ENCODE measurements at places on chromosomes 6 and 20.

DNA sequence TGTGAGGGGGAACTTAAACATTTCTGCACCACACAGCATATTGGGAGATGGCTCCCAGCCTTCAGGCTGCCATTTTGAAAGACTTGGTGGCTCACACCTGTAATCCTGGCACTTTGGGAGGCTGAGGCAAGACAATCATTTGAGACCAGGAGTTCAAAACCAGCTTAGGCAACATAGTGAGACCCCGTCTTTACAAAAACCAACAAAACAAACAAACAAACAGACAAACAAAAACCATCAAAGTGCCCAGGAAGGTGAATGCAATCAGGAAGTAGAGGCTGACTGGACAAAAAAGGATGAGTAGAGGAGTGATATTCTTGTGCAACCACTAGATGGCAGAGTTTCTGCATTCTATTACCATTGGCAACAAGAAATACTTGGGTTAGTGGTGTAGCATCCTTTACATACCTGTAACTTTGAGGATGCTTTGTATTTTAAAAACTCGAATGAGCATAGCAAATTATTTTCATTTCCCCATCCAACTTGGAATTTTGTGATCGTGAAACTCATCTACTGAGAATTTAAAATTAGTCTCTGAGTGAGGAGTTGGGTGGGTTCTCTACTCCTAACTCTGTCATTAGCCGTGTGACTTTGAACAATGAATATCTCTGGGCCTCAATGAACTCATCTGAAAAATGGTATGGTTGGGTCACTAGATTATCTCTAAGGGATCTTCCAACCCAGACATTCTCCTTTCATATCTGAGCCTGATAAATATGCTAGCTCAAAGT is 84.4 kb downstream of the CRYBG1 start:
- no peak for DNase-seq

GRCh38 chr6:144955859-144956258 is 670.7 kb downstream of the UTRN start:
- no peak for DNase-seq

- DNase-seq: peak; percentile 22
Measured at GRCh38 chr6:139029470-139030227, 1.1 kb downstream of the ABRACL start.

GRCh38 chr6:27838945-27839625 is 73.1 kb downstream of the OR2B2 start:
- DNase-seq: no peak

DNA sequence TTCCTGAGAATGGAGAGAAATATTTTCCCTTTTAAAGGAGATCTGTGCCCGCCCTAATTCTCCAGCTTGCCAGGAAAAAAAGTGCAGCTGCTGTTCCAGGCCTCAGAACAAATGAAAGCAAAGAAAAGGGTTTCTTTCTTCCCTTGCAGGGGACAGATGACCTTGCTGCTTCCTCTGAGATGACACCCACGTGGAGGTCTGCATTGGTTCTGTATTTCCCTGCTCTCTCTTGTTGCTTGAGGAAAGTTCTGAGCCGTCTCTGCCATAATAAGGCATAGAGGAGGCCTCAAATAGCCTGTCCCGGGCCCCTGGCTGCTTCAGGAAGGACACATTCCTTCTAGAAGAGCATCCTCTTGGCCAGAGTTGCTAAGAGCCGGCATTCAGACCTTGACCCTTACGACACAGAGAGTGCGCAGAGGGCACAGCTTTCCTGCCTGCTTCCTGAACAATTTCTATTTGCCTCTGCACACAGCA is 501.8 kb upstream of the SULF2 start:
- no peak for DNase-seq

DNA sequence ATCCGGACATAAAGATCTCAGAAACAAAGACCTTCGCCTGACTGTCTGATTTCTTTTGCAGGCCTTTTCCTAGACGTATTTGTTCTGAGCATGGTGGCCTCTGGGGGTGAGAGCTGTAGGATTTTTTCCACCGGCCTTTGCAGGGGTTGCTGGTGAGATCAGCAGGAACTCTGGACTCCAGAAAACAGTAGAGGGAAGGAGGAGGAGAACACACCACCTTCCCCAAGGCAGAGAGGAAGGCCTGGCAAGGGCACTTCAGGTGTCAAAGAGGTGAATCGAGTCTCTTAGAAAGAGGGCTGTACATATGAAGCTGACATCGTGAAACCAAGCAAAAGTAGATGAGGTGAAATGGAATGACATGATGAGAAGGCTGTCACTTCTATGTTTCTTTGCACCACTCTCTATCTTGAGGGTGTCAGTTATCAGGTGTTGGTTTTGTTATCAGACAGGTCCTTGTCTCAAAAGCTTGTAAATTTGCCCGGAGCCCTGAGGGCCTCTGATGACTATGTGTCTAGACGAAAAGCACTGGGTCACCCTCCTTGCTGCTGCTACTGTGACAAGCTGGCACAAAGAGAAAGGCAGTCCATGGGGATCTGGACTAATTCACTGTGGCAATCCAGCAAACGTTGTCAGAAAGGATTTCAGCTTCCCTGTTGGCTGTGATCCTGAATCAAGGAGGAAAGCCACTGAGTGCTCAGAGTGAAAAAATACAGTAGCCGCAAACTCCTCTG is 91.3 kb upstream of the MAP3K7 start:
- no peak for DNase-seq

DNA sequence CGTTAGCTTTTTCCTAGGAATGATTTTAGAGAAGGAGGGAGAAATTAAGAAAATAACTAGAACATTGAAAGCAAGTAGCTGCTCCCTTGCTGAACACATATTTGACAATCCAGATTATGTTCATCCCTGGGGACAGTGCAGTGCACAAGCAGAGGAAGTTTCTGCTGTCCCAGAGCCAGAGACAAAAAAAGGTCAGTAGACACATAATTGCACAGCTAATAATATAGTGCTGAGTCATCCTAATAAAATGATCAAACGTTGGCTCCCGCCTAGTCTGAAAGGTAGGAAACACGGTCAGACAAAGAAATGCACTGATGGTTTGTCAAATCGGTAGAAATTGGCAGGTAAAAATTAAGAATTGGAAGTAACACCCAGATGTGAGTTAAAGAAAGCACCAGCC is 21.7 kb upstream of the SSTR4 start:
- no peak for DNase-seq

DNA sequence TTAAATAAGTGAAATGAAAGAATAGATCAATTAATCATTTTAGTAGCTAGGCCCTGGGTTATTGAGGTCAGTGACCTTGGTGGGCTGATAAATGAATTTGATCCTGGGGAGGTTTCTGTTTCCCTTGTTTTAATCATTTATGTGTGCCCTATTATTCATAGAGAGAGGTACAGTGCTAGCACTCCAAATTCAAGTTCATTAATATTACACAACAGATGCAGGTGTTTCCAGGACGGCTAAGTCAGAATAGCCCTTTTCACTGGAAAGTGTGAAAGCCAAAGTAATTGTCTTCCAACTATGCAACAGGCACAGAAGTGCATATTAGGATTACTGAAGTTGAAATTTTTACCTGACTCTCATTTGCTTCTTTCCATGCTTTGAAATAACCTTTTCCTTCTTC is 61.7 kb upstream of the SGK1 start:
- DNase-seq: no peak

All from stimulated activated CD4-positive, alpha-beta T cell treated with anti-CD3 and anti-CD28 coated beads, Interleukin-12 subunit alpha, Interleukin-12 subunit beta, amount 100 ng/mL, for 24 hours (primary cell).